ENCODE measurements at places on chromosomes 6 and 20.

- no peak for DNase-seq
Observed at GRCh38 chr6:112786801-112787200, 439.7 kb downstream of the RFPL4B start.

GRCh38 chr6:154440022-154440421, 70.5 kb downstream of the CNKSR3 start:
- DNase-seq = no peak

- no peak for DNase-seq
Observed at GRCh38 chr6:105163183-105163582, 16.6 kb downstream of the POPDC3 start.

DNA sequence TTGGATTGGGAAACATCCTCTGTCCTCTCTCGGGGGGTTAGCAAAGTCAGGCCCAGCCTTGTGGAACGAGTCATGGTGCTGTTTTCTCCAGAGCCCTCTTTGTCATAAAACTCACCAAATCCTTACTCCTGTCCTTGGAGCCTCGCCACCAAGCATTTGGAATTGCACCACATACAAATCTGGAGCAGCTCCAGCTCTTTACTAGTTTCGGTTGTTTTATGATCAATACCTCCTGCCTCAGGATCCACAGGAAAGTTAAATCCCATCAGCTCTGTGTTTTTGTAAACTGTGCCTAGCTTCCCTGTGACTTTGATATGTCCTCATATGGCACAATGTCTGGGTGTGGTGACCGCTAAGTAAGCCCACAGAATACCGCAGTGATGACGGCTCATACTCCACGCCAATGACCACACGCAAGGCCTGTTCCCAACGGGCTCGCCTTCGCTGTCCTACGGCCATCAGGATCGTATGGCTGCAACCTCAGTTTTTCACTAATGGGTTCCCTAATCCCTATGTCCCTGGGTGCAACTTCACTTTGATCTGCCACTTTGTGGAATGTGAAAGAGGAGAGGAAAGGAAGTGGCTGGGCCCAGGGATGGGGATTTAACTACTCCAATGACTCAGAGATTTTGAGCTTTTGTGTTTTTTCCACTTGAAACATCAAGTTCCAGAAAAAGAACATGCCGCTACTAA, 111.3 kb upstream of the FOXQ1 start:
- DNase-seq = no peak
